ENCODE measurements at places on chromosomes 7 and 10. TPM values are rescaled to one million over a fixed set of nuclear protein-coding genes. Genes with fewer than 3 reads are reported as not detected.

Gene CACNB2
- 1.0 TPM for total RNA-seq

Gene PPP1R17
- total RNA-seq, result not detected

Gene CEP55
- under 0.01 TPM for total RNA-seq

Gene GARIN1A
- total RNA-seq, result 0.50 TPM

Gene SPDYE11
- not detected for total RNA-seq

Gene GSTO1
- 137 TPM for total RNA-seq

Data from liver (tissue), 10 donors.